Adrenal gland (tissue), 19 donors: ENCODE measurements at places on chromosomes 1 and 21. TPM values are rescaled to one million over a fixed set of nuclear protein-coding genes. Genes with fewer than 3 reads are reported as not detected.

GRCh38 chr1:157955857-157956256 is 37.6 kb upstream of the KIRREL1 start:
- DNase-seq, result no peak

GRCh38 chr1:230913496-230913895 is 45.2 kb upstream of the C1orf198 start:
- DNase-seq, result peak; percentile 21

DNA sequence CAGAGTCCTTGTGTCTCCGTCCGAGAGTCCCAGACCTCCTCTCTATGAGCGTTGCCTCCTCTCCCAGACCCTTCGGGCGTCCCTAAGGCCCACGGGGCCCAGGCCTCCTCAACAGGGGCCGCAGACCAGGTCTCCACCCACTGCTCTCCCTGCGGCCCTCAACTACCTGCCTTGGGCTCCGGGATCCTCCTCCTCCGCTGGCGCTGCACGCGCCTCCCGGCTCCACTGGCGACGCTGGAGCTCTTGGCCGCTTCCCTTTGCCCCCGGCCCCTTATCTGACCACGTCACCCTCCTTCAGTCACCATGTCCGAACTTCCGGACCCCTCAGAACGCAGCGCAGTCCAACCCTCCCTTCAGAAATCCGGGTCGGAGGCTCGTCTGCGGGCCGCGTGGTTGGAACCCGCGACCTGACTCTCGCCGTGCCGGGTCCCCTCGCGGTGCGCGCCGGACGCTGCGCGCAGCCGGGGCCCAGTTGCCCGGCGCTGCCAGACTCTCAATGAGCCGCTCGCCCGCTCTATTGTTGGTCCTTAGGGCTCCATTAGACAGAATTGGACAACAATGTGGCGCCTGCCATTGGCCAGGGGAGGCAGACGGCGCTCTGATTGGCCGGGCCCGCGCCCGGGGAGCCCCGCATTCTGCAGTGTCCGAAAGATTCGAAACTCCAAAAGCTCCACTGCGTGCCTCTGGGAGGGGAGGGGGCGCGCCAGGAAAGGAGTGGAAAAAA is at the start of gene DMRTA2:
Gene DMRTA2, minus strand, starts transcription at position 498 of the 724 bp plus-strand sequence. CDS start 1,907 bp downstream, outside the sequence.
- no peak for DNase-seq

TMEM82 gene
- not detected for total RNA-seq

INKA2 gene
- total RNA-seq, result 2.1 TPM

- DNase-seq, result peak; percentile 49
These were observed 7.1 kb upstream of the TPM3 start for GRCh38 chr1:154198756-154199562.

LCE2A gene
- total RNA-seq, result not detected
